Stimulated activated CD4-positive, alpha-beta T cell treated with anti-CD3 and anti-CD28 coated beads, TNF-alpha, amount 100 ng/mL, for 4 hours (primary cell): ENCODE measurements at places on chromosomes 5 and 9.

DNA sequence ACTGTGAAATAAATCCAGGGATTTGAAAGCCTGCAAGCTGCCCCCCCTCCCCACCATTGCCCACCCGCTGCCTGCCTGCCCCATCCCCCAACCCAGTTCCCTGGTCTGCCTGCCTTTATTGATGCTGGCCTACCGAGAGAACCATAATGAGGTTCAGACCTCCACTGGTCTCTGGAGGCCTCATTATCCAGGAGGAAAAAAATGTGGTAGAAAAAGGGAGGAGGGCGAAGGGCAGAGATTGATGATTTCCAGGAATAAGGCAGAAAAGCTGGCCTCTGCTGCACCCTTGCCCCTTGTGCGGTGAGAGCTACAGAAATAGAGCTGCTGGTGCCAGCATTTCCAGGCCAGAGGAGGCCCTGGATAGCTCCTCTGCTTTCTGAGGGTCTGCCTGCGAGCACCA is 216.1 kb downstream of the PAPPA start:
- no peak for DNase-seq

- DNase-seq: no peak
These were observed 3.1 kb downstream of the PTRH1 start for GRCh38 chr9:127712371-127712770.

GRCh38 chr5:93163010-93163663 is 417.9 kb downstream of the NR2F1-AS1 start:
- DNase-seq: no peak

DNA sequence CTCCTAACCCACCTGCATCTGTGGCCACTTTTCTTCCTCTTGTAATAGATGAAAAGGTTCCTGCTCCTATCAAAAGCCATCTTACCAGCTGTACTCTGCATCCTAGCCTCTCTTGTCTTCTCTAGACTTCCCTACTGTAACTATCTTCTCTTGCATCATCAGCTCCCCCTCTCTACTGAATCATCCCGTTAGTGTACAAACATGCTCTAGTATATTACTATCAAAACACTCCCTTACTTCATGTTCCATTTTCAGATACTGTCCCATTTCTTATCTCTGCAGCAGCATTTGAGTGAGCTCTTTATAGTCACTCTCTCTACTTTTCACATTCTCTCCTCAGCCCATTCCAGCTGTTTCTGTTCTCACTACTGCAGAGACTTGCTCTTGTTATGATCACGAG is 2.8 kb downstream of the SRA1 start:
- DNase-seq: no peak

- no peak for DNase-seq
These were observed 34.9 kb upstream of the ACOT12 start for GRCh38 chr5:81428861-81429260.

DNA sequence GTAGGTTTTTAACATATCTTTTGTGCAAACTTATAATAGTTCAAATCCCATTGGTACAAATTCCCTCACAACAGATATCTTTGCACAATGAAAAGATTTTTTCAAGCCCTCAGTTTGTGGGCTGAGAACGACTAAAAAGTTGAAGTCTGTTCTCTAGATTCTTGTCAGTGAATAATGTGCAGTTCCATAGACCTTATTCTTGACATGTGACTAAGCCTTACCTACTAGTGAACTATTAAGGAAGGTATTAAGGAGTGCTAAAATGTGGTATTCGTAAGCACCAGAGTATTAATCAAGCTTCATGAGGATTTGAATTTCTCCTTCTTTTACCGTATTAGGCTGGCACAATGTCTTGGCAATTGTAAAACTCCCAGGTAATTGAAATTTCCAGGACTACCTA is 205.6 kb upstream of the DMRTA1 start:
- DNase-seq: no peak

GRCh38 chr9:130766021-130766926 is 68.8 kb upstream of the ABL1 start:
- DNase-seq: no peak

GRCh38 chr9:91033270-91033669 is 231.7 kb downstream of the SYK start:
- DNase-seq: no peak

GRCh38 chr5:52748590-52748989 is 39.1 kb upstream of the ITGA1 start:
- no peak for DNase-seq

- DNase-seq: no peak
These were observed 192.8 kb downstream of the NTRK2 start for GRCh38 chr9:84862308-84862707.

DNA sequence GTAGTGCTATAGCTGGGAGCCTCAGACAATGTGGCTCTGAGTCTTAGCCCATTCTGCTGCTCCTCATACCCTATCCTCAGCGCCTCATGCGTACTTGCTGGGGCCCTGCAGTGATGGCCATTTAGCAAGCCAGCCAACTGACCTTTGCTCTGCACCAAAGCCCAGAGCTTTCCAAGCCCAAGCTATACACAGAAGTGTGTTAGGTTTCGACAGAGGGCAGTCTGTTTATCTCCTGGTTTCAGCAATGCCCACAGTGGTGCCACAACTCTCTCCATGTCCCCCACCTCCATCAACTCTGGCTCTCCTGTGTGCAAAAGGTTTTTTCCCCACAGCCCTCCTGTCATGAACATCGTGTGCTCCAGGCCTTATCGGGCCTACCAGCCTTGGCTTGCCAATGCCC is 16.9 kb downstream of the GNG10 start:
- DNase-seq: no peak

- no peak for DNase-seq
These were observed 19.6 kb downstream of the CRB2 start for GRCh38 chr9:123375469-123376132.

- DNase-seq: no peak
These were observed 18.2 kb downstream of the VLDLR start for GRCh38 chr9:2639786-2640185.

DNA sequence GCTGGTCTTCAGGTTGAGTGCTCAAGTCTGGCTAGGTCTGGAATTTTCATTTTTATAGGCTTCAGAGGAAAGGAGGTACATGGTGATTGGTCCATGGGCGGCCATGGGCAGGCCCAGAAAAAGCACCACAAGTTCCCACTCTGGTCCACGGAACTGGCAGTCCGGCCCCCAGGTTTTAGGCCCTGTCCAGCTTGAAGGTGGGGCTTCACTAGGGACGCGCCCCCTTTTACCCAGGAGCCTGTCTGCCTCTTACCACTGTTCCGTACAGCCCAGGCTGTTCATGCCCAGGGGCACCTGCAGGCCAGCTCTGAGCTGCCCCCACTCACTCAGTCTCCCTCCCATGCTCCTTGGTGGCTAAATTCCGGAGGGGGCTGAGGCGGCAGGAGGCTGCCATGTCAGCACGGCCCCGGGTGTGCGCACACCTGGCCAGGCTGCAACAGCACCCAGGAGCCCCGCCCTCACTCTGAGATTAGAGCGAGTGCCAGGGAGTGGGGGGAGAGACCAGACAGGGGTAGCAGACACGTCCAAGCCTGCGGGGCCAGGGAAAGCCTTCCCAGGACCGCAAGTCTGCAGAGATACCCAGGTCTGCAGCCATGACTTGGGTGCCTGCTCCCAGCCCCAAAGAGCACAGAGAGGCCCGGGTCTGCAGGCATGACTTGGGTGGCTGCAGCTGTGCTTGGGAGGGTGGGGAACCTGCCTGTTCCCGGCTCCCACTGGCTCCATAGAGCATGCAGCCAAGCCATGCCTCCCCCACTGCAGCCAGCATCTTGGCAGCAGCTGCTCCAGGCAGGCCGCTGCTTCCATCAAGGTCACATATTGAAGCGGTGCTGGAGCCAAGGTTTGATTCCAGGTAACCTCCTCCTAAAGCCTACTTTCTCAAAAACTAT is 390.2 kb upstream of the SGCD start:
- no peak for DNase-seq

- no peak for DNase-seq
These were observed 53.2 kb upstream of the C5orf58 start for GRCh38 chr5:170179626-170180025.

GRCh38 chr5:74866596-74867162 is 492 bp upstream of the FAM169A start:
- DNase-seq: no peak

DNA sequence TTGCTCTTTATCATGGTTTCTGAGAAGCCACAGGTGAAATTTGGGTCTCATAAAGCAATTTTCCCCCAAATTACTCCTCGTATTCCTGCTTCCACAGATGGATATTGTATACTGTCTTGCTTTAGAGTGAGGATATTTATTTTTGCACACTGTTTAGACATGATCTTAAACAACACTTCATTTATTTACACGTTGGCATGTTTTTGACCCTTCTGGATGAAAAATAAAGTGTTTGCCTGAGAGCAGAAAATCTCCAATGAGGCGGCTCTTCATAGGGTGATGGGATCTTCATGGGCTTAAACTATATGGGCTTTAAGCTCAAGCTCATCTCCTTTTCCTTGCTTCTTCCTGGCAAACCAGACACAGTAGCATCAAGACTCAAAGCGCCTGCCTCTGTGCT is 148.4 kb downstream of the MACROH2A1 start:
- no peak for DNase-seq

DNA sequence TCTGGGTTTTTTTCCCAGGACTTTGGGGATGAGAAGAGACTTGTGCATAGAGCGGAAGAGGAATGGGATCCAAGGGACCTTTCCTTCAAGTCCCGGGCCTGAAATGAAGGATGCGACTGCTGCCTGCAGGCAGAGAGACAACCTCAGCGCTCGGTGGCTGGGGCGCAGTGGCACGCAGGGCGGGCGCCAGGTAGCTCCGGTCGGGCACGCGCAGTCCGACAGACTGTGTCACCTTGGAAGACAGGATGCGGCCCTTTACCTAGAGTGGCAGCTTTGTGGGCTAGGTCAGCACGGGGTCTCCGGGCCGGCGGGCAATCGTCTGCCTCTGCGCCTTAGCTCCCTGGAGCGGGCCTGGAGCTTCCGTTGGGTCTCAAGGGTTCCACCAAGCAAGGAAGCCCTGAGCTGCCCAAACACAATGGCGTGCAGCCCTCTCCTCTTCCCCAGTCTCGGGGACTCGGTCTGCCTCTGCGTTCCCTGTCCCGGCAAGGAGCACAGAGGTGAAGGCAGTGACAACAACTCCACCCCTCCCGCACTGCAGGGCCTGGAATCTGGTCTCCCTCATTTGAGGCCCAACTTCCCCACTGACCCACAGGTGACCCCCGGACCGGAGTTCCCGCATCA is 6.0 kb downstream of the BARX1 start:
- no peak for DNase-seq

DNA sequence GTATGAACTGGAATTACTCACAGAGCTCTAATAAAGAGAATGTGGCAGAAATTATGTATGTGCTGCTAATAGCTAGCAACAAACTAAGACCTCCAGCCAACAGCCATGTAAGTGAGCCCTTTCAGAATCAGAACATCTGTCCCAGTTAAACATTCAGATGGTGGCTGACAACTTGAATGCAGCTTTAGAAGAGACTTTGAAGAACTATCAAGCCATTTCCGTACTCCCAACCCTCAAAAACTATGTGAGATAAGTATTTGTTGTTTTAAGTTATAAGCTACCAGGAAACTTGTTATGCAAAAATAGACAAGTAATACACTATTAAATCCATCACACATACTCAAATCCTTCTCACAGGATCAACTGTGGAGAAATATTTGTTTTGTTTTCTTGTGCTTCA is 205.2 kb upstream of the EDIL3 start:
- DNase-seq: no peak

GRCh38 chr9:105143136-105143430 is 101.4 kb upstream of the SLC44A1 start:
- DNase-seq: no peak

- DNase-seq: no peak
These were observed 167.6 kb upstream of the OTULINL start for GRCh38 chr5:14414007-14414406.

DNA sequence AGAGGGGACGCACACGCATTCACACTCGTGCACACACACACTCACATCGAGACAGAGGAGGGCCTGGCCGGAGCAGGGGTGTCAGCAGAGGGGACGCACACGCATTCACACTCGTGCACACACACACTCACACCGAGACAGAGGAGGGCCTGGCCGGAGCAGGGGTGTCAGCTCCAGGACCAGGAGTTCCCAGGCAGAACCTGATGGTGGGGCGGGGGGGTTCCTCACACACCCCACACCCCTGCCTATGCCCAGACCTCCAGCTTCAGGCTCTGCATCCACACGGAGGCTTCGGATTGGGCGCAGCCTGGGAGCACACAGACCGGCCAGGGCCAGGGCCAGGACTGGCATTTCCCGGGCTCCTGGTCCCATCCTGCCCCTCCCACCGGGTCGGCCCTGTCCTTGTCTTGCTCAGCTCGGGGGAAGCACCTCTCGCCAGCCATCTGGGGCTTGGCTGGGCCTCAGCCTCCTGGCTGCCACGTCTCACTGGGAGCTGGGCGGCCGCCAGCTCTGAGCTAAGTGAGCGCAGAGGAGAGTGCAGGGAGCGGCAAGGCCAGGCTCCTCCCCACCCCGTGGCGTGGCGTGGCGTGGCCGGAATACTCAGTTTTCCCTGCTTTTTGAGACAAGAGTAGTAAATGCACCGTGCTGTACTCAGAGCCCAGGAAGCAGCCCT is 31.3 kb downstream of the ADAMTS2 start:
- no peak for DNase-seq

DNA sequence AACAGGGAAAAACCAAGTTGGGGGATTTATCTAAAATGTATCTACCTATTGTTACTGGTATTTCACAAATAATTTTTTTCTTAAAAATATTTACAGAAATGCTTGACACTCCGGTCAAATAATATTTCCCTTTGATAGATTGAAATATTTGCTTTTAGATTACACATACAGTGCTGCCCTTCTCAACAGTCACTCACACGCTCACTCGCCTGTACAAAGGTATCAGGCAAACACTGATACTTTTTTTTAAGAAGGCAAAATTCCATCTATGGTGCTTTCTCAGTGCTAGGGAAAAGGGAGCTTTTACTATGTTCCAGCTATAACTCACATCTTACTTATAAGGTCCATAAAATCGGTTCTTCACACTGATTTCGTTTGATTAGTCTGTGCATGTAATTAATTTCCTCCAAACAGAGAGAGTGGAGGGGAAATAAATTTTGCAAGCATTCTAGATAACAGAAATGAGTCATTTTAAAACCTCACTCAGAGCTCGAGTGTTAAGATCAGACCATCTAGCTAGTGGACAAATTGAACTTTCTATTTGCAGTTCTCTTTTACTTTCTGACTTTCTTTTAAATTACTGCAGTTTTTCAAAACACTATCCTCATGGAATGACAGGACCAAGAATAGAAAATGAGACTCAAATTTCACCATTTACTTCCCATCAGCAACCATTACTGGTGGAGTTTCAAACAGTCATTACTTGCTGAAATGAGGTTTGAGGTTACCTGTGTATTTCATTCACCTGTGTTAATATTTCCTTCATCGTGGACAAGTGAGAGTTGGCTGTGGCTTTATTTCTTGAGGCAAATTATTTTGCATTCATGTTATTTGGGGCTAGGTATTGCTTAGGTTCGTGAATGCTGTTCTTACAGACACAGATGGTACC is 273.2 kb downstream of the RAB3C start:
- DNase-seq: no peak
